ENCODE measurements at places on chromosomes 6 and 20.

- no peak for DNase-seq
These were observed 328.4 kb downstream of the BCKDHB start for GRCh38 chr6:80434691-80435350.

DNA sequence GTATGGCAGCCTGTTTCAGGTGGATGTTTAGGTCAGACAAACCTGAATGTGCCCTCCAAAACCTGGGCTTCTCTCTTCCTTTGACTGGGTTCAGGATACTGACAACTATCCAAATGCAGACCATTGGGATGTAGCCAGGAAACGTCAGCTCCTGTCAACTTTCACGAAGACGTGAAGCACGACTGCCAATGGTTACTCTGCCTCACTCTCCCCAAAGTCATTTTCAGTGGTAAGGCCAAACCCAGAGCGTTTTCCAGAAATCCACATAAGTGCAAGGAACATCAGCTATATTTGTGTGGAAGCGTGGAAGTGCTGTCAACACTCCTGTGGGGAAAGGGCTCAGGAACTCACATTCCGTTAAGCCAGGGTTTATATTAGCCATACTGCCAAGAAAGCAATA lies 20.1 kb upstream of the RCAN2 start:
- no peak for DNase-seq

DNA sequence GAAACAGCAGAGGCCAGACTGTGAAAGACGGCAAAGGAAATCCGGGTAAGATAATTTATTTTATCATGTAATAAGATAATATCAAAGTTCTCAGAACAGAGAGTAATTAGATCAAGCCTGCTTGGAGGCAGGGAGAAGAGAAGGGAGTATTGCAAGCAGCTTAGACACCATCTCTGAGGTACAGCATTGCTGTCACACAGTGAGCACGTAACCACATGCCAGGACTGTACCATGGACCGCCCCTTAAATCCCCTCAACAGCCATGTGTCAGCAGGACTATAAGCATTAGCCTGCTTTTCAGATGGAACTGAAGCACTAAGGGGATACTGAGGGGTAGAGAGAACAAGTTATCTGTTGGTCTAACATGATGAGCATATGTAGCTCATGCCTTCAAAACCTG lies 141.5 kb downstream of the C6orf118 start:
- no peak for DNase-seq

- DNase-seq: no peak
These were observed 217.1 kb upstream of the MAP3K7 start for GRCh38 chr6:90803956-90804355.

- DNase-seq: no peak
These were observed 34.2 kb upstream of the SRPK1 start for GRCh38 chr6:35955071-35955470.

DNA sequence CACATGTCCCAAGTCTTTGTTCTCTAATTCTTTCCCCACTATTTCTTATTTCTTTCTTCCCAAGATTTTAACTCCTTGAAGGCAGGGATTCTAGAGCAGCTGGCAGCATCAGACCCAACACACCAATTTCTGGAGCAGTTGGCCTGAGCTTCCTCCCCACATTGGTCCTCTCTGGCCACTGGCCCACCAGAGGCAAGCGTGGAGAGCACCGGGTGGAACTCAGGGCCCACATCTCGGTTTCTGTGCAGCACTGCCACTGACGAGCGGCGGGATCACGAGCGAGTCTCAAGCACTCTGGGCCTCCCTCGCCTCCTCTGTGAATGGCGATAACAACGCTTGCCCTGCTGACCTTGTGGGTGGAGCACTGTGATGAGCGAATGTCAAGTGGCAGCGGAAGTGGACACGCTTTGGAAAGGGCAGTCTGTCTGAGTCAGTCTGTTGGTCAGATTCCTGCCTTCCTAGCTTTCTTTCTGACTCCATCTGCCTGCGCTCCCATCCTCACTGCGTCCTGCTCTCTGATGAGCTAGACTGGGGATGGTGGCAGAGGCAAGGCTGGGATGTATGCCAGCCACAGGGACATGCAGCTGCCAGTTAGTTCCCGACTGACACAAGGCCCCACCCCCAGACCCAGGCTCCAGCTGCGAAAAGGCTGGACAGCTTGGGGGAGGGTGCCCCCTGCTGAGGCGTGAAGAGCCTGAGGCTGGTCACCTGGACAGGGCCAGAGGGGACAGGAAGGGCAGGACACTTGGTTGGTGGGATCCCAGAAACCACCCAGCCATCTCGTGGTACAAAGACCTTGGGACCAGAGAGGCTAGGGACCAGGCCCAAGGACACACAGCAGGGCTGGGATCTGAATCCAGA lies 4.5 kb upstream of the SPDEF start:
- no peak for DNase-seq

- no peak for DNase-seq
These were observed 94.1 kb downstream of the TMEM242 start for GRCh38 chr6:157229132-157229618.

DNA sequence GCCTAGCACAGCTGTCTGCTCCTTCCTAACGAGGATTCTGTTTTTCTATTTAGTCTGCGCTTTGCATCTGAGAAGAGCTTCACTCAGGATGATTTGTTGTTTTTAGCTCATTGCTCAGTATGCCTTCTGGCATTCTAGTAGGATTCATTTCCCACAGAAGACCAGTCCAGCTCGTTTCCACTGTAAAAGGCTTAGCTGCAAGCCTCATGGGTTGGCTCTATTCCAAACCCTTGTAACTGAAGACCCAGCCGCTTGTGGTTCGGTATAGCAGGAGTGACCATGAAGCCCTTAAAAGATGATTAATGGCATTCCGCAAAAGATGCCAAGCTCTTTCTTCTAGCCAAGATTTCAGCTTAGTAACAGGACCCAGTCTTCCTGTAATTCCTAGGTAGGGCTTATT lies 7.2 kb downstream of the ADGRF1 start:
- DNase-seq: no peak

DNA sequence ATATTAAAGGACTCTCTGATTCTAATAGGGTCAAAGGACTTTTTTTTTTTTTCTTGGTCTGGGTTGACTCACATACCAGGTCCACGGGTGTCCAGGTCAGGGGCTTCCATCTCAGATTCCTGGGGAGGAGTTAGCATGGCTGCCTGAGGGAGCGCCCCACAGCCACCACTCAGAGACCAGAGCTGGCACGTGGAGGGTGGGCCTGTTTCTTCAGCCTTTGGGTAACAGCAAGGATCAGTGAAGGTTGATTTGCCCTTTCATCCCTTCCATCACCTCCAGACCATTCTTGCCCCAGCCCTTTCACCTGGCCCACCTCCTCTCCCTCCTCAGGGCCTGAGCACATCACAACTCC lies 5.9 kb upstream of the GPSM3 start:
- no peak for DNase-seq

- DNase-seq: no peak
These were observed 38.5 kb downstream of the SIM1 start for GRCh38 chr6:100426241-100426640.

DNA sequence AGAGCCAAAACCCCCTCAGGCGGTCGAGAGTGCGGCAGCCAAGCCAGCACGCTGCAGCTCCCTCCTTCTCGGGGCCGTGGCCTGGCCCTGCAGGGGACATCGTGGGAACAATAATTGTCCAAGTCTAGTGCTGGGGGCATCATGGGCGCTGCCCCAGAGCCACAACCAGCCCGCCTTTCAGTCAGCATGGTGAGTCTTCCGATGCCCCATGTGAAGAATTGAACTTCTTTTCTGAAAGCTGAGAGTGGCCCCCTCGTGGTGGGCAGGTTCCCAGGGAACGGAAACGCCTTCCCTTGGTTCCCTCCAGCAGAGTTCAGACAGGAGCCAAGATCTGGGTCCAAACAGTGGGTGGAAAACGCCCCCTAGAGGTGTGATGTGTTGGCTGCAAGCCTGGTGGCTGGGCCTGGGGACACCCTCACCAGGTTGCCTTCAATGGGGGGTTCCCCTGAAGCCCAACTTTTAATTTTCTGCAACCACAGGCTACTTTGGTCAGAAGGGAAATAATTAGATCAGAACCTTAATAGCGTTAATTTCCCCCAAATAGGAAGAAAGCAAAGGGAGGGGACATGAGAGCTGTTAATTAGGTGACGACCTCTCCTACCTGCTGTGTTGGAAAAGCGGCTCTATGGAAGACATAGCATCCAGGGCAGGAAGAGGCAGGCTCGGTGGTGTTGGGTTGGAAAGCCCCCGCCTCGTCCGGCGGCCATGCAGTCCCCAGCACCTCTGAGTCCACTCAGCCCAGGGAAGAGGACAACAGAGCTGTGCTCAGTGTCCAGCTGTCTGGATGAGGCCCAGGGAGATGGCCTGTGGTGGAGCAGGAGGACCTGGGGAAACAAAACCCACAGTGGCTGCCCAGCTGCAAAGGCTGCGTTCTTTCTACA lies 4.7 kb upstream of the MRGBP start:
- peak; percentile 79 for DNase-seq

DNA sequence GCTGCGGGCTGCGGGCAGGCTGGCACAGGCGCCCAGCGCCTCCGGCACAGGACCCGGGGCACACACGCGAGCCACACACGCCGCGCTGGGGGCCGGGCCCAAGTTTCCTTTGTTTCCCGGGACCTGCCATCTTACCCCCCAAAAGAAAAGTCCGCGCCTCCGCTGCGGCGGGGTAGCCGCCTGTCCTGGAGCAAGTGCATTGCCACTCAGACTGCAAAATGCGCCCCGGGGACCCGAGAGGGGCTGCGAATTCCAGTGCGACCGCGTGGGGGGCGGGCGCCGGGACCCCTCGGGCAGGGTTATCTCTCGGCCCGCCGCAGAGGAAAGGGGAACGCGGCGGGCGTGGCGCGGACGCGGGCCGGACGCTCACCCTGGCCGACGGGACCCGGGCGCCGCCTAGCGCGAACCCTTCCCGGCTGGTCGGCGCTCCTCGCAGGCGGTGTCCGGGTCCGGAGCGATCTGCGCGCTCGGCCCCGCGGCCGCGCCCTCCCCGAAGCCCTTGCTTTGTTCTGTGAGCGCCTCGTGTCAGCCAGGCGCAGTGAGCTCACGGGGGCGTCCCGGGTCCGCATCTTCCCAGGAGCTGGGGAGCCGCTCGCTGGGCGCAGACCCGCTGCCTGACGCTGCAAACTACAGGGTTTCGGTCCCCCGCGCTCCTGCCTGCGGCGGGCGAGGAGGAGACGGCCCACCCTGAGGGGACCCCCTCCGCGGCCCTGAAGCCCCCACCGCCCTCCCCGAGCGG lies 639 bp upstream of the CD24 start:
- peak; percentile 60 for DNase-seq

- DNase-seq: no peak
These were observed 85.1 kb downstream of the PDE7B start for GRCh38 chr6:135936606-135937005.
